Activated CD4-positive, alpha-beta T cell treated with anti-CD3 and anti-CD28 coated beads, Interleukin-2, amount 50 U/mL, for 48 hours (primary cell): ENCODE measurements at places on chromosomes 16 and 17.
A peak's percentile ranks its signal among the peaks of the same experiment; 100 is the strongest.

GRCh38 chr17:7478276-7479212 lies 887 bp downstream of the ZBTB4 start:
- peak; percentile 58 for DNase-seq

DNA sequence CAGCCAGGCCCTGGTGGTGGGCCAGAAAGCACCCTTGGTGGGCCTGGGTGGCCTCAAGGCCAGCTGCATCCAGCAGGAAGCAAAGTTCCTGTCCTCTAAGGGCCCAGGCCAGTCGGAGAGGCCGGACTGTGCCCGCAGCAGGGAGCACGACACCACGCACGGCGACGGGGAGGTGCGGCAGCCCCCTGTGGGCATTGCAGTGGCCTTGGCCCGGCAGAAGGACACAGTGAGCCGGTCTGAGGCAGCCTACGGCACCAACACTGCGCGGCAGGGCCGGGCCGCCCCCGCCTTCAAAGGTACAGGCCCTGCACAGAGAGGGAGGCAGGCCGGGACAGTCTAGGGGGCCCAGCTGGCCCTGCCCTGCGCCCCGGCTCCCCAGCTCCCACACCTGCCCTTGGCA lies 48.0 kb downstream of the BAHCC1 start:
- DNase-seq: no peak

GRCh38 chr16:8623634-8624033 lies 2.1 kb downstream of the METTL22 start:
- DNase-seq: no peak

GRCh38 chr17:48625495-48626244 lies 488 bp downstream of the HOXB9 start:
- peak; percentile 45 for DNase-seq

DNA sequence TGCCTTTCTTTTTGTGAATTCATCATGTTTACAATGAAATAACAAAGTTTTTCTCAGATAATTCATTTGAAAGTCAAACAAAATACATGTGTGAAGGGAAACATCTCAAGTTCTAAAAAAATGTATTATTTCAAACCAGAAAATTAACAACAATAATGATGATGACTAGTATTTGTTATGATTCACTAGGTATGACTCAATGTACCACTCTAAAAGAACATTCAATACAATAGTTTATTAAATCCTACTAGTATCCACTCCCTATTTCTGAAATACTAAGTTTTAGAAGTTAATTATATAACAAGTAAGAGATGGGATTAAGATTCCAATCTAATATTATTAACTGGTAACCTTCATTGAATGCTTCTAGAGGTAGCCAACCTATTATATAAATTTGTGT lies 1444.8 kb upstream of the CDH8 start:
- DNase-seq: no peak

GRCh38 chr17:4836221-4836620 lies 3.1 kb downstream of the MINK1 start:
- no peak for DNase-seq
